Pericardium fibroblast (primary cell): ENCODE measurements at places on chromosomes 7 and 10. TPM values are rescaled to one million over a fixed set of nuclear protein-coding genes. Genes with fewer than 3 reads are reported as not detected.

The OR6B1 gene
- not detected in 2 replicates for total RNA-seq

The FAM180A gene
- 9.7 and 14.1 TPM in 2 replicates for total RNA-seq

The TSPAN13 gene
- total RNA-seq, result 1.0 and 5.6 TPM in 2 replicates

The SLC13A1 gene
- not detected in 2 replicates for total RNA-seq

The GIMAP7 gene
- total RNA-seq, result not detected in 2 replicates

The HOXA7 gene
- total RNA-seq, result 0.26 and 0.58 TPM in 2 replicates

The LIPF gene
- total RNA-seq, result not detected in 2 replicates

The IDI2 gene
- not detected in 2 replicates for total RNA-seq

The FGFR2 gene
- total RNA-seq, result 0.35 TPM in 1 of 2 replicates, not detected in the other
